RPMI7951 (cell line): ENCODE measurements at places on chromosomes 6 and 20.

DNA sequence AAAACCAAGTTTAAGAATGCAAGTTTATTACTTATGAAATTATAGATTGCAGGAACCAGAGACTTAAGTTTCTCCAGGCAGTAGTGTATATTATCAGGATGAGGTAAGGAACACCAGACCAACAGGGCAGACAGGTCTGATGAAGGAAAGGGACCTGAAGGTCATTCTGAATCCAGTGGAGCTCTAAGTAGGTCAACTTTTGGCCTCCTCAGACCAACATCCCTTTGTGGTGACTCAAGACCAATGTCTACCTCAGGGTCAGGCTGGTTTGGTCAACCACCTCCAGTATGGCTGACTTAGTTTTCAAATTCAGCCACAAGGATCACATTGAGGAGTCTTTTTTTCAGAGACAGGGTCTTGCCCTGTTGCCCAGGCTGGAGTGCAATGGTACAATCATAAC lies 38.7 kb upstream of the TFAP2A start:
- no peak for DNase-seq

GRCh38 chr20:2485661-2486060 lies 15.1 kb upstream of the SNRPB start:
- no peak for DNase-seq

DNA sequence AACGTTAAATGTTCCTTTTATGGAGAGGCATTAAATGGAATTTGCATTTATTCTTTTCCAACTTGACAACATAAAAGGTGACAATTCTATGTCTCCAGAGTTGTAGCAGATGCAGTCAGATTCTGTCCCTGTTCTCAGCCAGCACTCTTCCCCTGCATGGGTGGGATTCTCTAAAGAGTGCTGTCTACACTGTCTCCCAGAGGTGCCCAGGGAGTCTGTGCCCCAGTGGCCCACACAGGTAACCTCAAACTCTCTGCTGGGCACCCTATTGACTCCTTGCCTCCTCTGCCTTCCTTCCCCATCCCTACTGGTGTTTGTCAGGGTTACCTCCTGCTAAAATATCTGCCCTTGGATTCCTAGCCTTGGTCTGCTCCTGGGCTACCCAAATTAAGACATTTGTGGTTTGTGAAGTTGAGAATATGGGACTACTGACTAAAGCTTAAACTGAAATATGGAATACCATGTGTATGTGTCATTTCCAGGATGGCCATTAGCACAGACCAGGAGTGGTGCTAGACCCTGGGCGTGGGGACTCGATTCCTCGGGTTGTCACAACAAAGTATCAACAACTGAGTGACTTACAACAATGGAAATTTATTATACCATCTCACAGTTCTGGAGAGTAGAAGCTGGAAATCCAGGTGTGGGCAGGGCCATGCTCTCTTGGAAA lies 284.7 kb downstream of the CDH26 start:
- peak; percentile 89 for DNase-seq

GRCh38 chr6:164246082-164246481 lies 831.6 kb downstream of the QKI start:
- DNase-seq = no peak

- peak; percentile 8 for DNase-seq
These were observed 153.1 kb downstream of the MYB start for GRCh38 chr6:135334169-135334568.

DNA sequence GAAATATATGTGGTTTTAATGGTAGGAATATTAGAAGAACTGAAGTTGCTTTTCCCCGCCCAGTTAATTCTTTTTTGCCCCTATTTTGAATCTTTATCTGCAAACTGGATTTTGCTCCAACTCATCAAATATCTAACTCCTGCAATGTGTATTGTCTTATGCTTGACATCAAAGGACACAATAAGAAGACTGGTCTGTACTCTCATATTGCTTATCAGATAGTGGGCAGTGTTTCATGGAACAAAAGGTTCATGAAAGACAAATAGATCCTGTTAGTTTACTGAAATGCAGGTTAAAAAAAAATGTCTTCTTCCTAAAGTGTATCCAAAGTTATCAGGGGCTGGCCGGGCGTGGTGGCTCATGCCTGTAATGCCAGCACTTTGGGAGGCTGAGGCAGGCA lies 27.7 kb upstream of the GTF3C6 start:
- no peak for DNase-seq

DNA sequence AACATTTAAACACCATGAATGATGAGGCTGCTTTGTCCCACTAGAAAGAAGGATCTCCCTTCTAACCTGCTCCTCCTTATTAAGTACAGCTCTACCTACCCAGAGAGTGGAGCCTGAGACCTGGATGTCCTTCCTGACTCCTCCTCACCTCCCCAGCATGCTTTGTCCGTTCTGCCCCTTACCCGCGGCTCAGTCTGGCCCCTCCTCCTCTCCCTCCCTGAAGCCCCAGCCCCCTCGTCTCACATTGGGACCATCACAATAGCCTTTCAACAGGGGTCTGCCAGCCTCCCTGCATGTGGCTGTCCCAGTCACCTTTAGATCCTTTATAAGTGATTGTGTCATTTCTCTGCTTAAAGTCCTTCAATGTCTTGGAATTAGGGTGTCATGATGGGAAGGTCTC lies 72.5 kb downstream of the DZANK1 start:
- DNase-seq = no peak

GRCh38 chr6:166346449-166346848 lies 4.1 kb upstream of the SFT2D1 start:
- no peak for DNase-seq

DNA sequence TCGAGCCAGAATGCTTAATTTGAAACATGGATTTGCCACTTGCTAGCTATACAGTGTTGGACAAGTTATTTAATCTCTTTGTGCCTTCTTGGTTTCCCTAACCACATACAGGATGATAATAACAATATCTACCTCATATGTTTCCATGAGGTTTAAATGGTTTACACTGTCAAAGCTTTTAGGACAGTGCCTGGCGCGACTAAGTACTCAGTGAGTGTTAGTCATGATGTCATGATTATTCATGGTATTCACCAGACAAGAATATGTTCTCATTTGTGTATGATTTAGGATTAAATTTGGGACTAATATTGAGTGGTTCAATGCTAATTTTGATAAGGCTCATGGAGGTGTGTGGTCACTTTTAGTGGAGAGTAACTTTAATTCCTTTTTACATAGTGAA lies 167.4 kb downstream of the EYA4 start:
- no peak for DNase-seq

DNA sequence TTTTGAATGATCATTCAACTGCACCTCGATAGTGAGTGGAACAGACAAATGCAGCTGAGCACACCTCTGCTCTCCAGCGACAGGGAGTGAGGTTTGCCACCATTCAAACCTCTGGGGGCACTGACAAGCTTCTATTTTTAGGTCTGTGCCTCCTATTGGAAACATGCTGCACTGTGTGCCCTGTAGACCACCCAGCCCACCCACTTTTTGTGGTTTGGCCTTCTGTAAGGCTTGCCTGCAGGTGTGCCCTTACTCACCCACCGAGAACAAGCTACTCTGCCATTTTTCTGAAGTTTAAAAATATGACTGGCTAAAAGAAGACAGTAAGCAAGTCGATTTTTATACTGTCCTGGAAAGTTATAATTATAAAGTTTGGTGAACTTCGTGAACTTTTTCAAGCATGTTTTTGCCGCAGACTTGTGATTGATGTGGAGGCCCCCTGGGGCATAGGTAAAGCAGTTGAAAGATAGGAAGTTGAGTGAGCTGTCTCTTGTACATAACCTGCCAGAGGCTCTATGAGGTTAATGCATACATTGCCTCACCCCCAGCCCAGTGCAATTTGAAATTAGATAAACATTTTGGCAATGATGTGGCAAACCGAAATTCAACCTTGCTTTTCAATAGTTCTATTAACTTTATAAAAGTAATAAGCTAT lies 53.8 kb downstream of the ADGRG6 start:
- DNase-seq = no peak

DNA sequence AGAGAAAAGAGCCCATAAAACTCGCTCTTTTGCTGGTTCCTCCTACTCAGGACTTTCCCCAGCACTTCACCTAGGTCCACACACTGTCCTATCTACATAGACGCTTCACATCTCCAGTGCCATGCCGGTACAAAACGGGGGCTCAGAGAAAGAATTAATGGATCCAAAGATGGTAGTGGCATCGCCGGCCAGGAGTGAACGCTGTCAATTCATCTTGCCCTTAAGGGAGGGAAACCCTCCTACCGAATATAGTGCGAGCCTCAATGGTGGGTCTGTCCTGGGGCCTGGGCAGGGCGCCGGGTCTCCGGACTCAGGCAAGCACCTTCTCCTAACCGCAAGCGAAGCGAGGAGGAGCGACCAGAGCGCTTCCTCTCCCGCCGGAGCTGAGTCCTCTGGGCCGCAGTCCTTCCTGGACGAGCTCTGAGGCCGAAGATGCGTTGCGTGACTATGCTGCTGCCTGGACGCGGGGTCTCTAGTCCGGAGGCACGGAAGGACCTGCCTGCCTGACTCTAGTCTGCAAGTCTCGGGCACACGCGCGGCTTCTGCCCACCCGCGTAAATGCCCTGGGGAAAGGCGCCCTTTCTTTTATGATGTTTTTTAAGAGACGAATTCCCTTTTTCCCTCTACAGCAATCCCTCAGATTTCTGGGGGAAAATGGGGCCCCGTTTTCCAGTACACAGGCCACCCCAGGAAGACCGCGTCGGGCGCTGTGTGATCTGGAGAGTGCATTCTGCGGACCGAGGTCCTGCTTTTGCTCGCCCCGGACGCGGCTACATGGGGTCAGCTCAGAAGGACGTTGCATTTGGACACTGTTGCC lies 100.1 kb upstream of the PRDM1 start:
- DNase-seq = peak; percentile 54

DNA sequence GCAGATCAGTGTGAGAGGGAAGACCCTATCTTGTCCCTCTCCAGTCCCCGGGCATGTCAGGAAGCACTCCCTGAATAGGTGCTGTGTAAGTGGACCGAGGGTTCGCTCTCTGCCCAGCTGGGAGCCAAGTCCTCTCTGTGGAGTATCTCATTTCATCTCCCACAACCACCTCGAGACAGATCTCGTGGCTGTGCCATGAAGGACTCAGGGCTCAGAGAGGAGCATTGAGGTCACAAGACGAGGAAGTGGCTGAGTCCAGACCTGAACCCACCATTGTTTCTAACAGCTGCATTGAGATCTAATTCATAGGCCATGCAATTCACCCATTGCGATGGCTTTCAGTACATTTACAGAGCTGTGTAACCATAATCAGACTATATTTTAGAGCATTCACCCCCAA lies 34.7 kb upstream of the STX16 start:
- DNase-seq = no peak

GRCh38 chr6:151402228-151402627 lies 10.9 kb upstream of the ZBTB2 start:
- no peak for DNase-seq

- no peak for DNase-seq
These were observed 1026.1 kb downstream of the KIF16B start for GRCh38 chr20:15547119-15547518.

- peak; percentile 77 for DNase-seq
These were observed 1.0 kb upstream of the SPATA2 start for GRCh38 chr20:49916146-49917002.

GRCh38 chr20:62955519-62956386 lies 3.2 kb downstream of the SLC17A9 start:
- no peak for DNase-seq

DNA sequence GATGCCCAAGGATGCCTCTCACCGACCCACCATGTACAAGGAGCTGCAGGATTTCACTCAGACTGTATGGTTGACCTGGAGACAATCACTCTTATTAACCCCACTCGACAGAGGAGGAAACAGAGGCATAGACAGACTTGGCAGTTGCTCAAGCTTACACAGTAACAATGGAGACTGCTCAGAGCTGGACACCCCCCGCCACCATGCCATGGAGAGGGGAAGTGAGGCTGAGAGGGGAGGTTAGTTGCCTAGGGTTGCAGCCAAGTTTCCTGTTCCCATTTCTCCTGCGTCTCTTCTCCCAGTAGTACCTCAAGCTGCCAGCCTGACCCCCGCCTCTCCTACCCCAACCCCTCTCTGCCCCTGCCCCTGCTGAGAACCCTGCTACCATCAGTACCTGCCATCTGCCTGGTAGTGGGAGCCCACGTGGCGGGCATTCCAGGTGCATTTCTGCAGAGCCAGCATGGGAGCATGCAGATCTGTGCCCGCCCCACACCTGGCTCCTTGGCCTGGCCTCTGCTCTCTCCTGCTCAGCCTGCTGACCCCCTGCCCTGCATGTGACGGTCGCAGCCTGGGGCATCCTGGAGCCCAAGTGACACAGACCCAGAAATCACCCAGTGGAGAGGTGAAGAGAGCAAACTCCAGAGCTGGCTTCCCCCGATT lies 157.7 kb downstream of the PREX1 start:
- no peak for DNase-seq

GRCh38 chr20:63446216-63447024 lies 26.0 kb downstream of the KCNQ2 start:
- no peak for DNase-seq

DNA sequence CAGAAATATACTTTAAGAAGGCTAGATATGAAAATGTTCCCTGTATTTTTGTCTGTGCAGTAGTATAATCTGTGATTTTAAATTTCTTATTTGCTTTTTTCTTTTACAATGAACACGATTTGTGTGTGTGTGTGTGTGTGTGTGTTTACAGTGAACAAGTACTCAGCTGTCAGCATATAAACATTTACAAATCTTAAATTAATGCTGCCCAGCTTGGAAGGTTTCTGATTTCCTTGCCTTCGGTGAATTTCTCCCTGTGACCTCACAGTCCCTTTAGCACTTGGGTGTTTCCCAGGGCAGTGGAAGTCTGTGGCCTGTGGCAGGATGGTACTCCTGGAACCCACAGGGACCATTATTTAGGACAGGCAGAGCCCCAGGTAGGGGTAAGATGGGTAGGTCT lies 37.6 kb downstream of the TXLNB start:
- DNase-seq = no peak

DNA sequence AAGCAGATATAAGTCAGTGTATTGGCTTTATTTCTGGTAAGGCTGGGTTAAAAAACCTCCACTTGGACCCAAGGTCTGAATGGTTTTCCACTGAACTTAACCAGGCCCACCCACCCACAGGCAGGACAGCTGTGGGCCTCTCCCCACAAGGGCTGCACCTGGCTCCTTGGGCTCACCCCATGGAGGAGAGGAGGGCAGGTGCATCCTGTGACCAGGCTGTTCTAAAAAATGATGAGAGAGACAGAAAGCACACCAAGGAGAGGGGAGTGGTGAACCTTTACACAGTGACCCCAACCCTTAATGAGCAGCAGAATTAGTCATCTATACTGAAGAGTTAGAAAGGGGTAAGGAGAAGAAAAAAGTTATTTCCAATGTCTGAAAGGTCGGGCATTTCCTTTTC lies 34.5 kb upstream of the DUSP22 start:
- no peak for DNase-seq
